Right ventricle myocardium superior (tissue), 1 donor: ENCODE measurements at places on chromosomes 3 and 15. TPM values are rescaled to one million over a fixed set of nuclear protein-coding genes. Genes with fewer than 3 reads are reported as not detected.

- DNase-seq: peak; percentile 63
Observed at GRCh38 chr3:124201786-124202185, 209.9 kb upstream of the ROPN1 start.

DNA sequence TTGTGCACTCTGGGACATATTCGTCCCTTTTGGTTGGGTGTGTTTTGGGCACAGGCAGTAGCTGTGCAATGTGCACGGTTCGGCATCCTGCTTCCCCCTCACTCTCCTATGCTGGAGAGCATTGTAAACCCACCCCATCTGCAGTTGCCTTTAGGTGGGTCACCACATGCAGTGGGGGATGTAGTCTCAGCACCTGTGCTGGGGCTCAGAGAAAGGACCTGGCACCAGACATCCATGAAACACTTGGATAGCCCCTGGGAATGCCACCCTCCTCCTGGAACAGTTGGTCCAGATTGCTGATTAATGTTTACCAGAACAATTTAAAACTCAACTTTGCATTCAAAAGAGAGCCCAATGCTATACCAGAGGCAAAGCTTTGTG is 123.9 kb upstream of the MEF2A start:
- no peak for DNase-seq

DNA sequence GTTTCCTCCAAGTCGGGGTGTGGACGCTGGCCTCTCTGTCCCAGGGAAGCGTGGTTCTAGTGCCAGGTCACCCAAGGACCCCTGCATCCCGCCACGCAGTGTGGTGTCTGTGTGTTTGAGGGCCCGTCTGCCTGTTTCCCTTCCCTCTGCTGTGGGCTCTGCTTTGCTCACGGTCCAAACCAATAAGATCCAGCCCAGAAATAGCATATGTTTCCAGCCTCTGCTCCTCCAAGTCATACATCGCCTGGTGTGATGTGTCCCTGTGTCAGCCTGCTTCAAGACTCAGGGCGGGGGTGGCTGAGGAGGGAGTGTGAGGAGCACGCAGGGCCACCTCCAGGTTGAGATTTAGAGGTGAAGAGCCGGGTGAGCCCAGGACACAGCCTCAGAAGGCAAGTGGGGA is 21.9 kb upstream of the RPL29 start:
- no peak for DNase-seq

DNA sequence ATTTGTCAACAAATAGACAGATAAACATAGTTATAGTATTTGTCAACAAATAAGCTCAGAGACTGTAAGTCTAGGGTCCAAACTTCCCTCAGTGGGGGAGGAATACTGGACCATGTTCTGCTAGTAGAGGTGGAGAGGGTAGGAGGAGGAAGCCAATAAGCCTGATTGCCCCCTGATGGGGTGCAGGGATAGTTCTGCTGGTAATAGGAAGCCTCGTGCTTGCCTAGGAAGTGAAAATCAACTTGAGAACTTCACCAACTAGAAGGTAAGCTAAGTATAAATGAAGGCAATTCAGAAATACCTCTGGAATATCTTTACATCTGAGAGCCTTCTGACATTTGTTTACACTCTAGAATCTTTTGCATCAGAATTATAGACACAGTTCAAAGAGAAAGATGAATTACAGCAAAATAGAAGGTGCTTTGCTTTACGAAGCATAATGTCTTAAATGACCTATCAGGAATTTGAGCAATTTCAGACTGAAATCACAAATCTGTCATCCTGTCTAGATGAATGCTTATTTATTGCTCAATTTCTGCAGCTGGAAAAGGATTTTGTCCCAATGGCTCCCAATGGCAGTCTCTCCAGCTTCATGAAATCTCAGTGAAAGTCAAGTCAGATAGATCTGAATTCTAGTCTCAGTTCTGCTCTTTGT is 225.6 kb upstream of the TBC1D5 start:
- DNase-seq: no peak

DNA sequence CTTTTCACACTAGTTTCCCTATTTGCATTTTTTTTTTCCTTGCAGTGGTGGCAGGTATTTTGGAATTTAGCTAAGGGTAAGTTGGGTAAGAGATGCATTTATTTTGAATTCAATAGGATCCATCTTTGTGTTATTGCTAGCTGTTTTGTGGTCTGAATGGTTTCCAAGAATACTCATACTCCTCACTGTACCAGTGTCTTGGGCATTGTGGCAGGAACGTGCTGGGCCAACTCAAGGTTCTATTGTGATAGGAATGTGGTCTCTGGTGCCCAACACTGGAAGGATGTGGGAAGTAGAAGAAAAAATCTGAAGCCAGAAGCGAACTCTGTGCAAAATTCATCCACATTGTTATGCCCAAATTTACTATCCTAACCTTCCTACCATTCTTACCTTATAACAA is 135.6 kb downstream of the RBMS3 start:
- DNase-seq: no peak

- no peak for DNase-seq
Observed at GRCh38 chr3:197737749-197738462, 1.2 kb upstream of the RUBCN start.

GRCh38 chr15:82186719-82187406 is 75.7 kb downstream of the EFL1 start:
- no peak for DNase-seq

DNA sequence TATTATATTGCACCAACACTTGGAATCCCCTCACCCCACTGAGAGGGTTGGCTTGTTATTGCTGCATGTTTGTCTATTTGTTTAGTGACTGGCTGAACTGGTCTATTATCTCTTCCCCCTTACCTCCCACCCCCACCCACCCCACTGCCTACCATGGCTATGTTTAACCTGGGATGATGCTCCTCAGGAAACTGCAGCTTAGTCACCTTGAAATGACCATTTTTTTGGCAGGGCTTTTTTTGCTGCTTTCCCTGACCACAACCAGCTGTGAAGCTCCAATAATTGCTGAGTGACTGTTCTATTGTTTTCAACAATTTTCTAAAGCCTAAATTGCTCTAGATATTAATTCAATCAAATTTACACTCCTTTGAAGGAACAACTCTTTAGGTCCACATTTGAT is 137.9 kb upstream of the CADM2 start:
- DNase-seq: no peak

GRCh38 chr3:152823781-152824180 is 11.2 kb upstream of the P2RY1 start:
- DNase-seq: no peak

DNA sequence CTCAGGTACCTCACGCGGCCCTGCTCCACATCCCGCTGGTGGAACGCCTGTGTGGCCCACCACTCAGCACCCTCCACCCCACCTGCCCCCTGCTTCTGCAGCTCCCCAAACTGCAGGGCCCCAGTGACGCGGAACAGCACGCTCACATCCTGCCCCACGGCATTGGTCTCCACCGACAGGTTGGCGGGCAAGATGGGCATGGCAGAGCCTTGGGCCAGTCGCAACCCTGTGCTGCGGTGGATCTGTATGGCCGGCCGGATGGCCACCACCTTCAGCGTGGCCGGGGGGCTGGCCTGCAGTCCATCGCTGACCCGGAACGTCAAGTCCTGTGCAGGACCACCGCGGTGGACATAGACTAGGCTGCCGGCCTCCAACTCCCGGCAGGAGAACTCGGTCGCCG is 23.8 kb downstream of the CSPG4 start:
- no peak for DNase-seq

DNA sequence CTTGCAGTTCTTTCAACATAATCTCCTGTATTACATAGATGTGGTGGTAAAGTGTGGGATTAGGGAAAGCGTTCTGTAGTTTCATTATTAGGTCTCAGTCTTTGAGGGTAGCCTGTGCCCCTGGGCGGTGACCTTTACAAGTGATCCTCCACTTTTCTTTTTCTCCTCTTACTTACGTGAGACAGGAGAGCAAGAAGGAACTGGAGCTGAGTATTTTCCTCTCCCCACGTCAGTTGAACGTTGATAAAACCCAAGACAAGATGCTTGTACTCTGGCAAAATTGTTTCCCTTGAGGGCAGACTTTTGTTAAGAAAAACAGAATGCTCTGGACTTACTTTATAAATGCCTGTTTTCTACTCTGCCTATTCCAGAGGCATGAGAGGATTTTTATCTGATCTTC is 378.7 kb downstream of the ZNF385D start:
- DNase-seq: no peak

DNA sequence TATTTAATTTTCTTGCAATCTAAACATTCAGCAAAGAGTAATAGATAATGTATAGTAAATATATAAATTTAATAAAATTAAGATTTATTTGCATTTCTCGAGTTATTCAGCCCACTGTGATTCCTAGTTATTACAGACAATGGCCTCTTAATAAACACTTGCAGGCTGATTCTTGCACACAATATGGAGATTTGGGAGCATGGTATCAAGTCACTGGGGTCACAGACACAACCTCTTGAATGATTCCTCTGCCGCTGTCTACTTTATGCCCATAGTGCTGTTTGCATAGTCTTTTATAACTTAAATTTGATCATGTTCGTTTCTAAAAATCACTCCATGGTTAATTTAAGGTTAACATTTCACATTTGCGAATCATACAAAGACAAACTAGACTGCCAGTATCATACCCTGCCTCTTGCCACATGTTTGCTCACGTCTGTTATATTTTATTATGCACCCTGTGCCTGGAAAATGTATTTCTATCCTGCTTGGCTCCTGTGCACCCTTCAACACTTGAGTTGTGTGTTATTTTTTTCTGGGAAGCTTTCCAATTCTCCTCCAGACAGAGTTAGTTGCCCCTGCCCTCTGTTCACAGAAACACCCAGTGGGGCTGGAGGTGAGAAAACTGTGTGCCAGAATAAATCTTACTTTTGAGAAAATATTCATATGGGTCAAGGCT is 206.3 kb upstream of the ROBO1 start:
- no peak for DNase-seq

GRCh38 chr3:135216659-135217058 is 421.6 kb downstream of the EPHB1 start:
- DNase-seq: no peak

- peak; percentile 50 for DNase-seq
Observed at GRCh38 chr15:79431636-79432344, at the start of gene MINAR1. Gene MINAR1, plus strand, starts transcription at chr15:79432336. Its CDS starts 23,812 bp downstream, at chr15:79456148.

DNA sequence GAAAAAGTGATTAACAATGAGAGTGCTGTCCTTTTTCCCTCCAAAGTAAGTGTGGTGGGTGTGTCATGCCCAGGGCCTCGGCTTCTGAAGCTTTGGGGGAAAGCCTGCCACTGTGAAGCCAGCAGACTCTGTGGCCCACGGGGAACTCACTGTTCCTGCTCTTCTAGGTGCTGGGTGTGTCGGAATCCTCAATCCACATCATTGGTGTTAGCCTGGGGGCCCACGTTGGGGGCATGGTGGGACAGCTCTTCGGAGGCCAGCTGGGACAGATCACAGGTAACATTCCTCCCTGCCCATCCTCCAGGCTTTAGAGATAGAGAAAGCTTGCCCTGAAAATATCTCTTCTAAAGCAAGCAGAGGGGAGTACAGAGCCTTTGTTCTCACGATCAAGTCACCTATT is 11.6 kb downstream of the PLA1A start:
- DNase-seq: no peak

The CD96 gene
- 0.65 TPM for total RNA-seq

The PLSCR2 gene
- not detected for total RNA-seq

The GOLGA8G gene
- not detected for total RNA-seq

The CPEB1 gene
- 1.3 TPM for total RNA-seq

The PTPRG gene
- total RNA-seq: 29.7 TPM

The GP5 gene
- total RNA-seq: not detected
